ENCODE measurements at places on chromosomes 16 and 17.

GRCh38 chr17:80036715-80037477, 454 bp downstream of the CCDC40 start:
- no peak for DNase-seq

GRCh38 chr16:51143196-51143977, 7.7 kb downstream of the SALL1 start:
- no peak for DNase-seq

DNA sequence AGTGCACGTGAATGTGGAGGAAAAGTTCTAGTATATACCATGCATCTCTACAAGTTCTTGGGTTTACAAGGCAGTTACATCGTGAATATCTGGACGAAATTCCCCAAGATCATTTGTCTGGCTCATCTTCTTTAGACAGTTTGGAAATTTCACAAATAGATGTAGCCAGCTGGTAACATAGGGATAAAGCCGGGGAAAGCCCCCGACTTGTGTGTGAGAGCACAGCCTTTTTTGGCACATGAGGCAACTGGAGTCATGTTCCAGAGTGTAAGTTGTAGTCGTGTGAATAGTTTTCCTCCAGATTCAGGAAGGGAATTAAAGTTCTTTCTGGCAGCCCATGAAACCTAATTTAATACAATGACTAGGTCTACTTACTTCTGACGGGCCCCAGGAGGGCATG, 62.3 kb downstream of the MARCHF10 start:
- DNase-seq = no peak

DNA sequence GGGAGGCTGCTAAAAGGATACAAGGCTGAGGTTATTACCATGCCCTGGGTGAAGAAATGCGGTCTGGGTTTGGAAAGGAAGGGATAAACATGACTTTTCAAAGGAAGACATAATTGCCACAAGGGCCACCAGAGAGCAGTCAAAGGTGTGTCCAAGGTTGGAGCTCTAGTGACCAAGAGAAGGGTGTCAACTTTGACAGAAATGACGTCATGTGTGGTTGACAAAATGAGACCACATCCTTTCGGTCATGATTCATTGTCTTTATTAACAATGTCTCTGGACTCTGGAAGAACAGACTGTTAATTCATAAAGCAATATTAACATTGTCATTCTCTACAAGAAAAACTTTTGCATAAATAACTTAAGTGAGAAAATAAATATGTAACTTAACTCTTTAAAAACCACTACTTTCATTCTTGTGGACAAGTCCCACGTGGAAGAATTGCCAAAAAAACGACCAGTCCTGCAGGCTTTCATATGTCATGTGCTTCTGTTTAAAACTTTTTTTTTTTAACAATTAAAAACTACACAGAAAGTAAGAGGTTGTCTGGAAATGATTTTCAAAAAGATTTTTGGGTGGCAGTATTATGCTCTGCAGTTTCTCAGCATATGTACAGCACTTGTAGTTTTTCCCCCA, 5.0 kb downstream of the SOST start:
- DNase-seq = no peak

Measured in NCI-H446 treated with DMSO at 0.1 percent for 48 hours (cell line).